IPS DF 19.7 (cell line): ENCODE measurements at places on chromosomes 7 and 10.
A peak's percentile ranks its signal among the peaks of the same experiment; 100 is the strongest.

DNA sequence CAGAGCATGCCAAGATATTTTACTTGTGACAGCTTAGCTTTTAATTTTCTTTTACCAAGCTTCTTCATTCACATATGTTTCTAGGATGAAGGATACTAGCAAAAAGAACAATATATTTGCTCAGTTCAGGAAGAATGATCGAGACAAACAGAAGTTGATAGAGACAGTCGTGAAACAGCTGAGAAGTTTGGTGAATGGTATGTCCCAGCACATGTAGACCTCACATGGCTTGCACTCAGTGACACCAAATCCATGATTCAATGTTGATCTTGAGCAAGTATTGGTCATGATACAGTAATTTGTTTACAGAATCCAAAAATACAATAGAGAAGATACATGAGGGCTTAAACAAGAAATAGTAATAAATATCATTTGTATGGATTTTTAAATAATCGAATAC lies 2.5 kb upstream of the CYP26C1 start:
- no peak for DNase-seq

DNA sequence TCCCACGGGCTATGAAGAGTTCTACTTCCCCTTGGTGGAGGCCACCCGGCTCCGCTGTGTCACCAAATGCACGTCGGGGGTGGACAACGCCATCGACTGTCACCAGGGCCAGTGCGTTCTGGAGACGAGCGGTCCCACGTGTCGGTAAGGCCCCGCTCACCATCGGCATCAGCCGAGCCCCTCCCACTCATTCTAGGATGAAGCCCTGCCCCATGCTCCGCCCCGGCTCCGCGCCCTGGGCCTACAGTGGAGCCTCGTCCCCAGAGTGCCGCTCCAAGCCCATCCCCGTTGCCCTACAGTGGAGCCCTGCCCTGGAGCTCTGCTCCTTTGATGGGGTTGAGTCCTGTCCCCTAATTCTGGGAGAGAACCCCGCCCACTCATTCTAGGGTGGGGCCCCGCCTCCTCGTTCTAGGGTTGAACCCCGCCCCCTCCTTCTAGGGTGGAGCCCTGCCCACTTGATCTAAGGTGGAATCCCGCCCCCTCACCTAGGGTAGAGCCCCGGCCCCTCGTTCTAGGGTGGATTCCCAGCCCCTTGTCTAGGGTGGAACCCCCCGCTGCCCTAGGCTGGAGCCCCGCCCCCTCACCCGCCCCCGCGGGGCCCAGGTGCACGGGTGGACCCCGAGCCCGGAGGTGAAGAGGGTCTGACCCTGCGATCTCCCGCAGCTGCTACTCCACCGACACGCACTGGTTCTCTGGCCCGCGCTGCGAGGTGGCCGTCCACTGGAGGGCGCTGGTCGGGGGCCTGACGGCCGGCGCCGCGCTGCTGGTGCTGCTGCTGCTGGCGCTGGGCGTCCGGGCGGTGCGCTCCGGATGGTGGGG lies 3.4 kb upstream of the MUC12 start:
- peak; percentile 88 for DNase-seq

DNA sequence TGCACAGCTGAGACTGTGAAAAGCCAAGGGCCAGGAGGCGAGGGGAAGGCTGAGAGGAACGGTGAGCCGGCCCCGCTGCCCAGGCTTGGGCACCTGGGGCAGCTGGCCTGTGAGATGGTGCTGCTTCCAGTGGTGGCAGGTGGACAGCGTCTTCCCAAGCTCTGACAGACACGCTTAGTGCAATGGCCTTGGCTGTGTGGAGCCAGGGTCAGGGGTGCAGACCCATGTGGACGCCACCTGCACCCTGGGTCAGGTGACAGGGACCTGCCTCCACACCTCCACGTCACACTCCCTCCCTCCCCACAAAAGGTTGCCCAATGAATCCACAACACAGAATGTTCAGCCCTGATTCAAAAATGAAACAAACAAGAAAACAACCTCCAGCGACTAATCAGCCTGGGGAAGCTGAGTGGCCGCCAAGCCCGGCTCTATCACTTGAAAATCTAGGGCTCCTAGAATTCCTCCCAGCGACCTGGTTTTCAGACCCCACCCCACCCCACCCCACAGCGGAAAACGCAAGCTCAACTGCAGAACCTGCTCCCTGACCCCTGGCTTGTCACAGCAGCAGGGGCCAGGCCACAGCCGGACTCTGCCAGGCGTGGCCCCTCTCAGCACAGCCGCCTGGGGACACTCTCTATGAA lies 54.3 kb downstream of the PRKAG2 start:
- no peak for DNase-seq

DNA sequence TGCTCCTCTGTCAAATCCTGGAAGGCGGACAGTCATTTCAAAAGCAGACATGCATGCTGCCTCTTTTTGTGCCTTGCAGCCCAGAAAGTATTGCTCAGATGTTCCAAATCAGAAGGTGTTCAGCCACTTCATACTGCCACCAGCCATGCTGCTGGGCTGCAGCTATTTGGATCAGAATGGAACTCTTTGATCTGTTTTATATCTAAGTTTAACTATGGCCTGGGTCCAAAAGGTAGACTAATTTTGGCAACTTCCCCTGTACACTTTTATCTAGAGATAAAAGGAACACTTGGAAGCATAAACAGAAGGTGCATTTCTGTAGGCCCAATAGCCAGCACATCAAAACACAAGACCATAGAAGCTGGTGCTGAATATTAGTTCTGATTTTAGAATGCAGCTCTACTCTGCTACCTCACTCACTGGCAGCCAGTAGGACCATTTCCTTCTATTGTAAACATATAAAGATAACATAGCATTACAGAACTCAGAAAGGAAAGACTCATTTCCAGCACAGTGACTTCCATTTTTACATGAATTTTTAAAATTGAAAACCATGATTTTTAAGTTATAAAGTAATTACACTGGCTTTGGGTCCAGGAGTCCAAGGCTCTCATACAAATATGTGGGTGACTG lies 143.1 kb upstream of the CAV2 start:
- no peak for DNase-seq

DNA sequence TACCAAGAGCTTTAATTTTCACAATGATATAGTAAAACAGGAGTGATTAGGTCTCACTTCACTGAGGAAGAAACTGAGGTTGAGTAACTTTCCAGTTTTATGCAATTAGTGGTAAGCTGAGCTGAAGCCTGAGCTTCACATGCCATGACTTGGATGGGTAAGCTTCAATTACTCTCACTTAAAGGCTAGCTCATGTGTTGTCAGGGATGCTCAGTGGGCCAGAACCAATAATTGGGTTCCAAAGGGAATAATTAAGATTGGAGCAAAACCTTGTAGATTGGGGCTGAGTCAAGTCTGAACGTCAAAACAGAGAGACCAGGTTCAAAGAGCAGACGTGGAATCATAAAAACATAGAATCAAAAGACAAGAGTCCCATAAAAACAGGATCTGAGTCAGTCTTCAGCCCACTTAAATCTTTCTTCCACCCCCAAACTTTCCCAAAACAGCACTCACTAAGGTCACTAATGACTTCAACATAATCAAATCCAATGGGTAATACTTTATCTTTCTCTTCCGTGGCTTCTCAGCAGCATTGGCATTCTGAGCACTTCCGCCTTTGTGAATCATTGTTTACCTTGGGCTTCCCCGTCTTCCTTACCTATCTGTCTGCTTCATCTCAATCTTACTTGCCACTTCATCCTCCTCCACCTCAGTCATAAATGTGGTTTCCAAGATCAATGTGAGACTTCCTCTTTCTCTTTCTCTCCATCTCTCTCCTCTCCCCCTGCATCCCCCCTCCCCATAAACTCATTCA lies 23.0 kb upstream of the EGFR start:
- DNase-seq = no peak

- DNase-seq = no peak
These were observed 157.2 kb downstream of the ARHGAP12 start for GRCh38 chr10:31771331-31771831.

DNA sequence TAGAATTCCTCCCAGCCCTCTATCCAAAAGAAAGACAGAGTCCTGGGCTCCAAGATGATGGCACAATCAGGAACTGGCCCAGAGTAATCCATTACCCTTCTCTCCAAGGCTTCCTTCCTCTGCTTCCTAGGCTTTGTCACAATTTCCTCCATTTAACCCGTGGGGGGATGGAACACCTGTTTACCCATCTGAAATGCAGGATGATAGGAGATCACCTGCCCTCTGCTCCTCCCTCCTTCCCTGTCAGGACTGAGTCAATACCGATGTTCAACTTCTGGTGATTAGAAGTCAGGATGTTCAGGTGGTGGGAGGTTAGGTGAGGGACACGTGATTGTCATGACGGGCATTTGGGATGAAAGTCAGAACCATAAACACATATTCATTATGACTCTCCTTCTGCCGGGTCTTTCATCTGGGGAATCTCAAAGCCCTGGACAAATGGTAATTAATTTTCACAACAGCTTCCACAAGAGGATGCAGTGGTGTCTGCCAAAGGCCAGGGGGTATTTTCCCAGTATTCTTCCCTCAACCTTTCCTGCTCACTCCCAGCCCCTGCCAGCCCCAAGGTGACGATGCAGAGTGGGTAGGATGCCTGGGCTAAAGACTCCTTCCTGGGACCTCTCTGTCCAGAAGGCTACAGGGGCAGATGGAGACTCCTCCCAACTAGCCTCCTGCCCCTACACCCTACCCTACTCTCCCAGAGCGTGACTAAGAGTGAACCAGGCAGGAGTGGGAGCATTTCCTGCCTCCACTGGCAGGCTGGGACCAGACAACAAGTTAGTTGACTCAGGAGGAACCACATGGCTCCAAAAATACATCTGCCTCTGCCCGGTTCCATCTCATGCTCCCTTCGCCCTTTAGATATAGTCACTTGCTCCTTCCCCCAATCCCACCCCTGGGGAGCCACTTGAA lies 27.9 kb downstream of the DUSP5 start:
- DNase-seq = no peak

- no peak for DNase-seq
These were observed 991 bp upstream of the DLD start for GRCh38 chr7:107889992-107890391.

DNA sequence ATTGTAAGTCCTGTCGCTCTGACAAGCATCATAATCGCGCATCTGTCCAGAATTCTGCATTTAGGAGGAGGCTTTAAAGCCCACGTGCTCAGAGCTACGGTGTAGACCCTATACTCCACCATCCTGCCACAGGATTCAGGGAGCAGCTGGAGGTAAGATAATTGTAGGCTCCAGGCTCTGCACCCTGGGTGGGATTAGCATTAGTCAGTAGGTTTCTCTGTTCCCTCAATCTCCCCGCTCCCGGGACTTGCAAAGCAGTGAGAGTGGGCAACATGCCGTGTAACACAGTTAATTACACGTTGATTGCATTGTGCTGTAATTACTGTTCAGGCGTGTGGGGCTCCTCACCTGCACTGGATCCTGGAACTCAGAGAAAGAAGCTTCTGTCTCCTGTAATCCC lies 89.3 kb upstream of the CUX1 start:
- no peak for DNase-seq

GRCh38 chr10:114363745-114364454 lies 40.4 kb downstream of the AFAP1L2 start:
- no peak for DNase-seq

GRCh38 chr7:34104992-34105391 lies 199.7 kb downstream of the BMPER start:
- no peak for DNase-seq

DNA sequence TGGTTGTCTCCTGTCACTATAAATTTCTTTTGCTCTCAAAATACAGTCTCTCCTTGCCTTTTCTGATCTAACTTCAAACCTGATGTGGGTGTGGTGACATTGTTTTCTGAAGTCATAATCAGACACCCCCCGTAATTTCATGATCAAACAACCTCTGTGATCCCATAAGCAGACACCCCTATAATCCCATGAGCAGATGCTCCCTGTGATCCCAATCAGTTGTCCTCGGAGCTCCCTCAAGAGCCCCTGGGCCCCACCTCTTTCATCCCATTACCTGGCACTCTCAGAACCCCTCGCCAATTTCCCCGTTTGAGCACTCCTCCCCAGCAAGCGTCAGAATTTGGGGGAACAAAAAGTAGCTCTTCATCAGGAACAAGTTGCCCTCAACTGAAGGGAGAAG lies 246.3 kb upstream of the FZD8 start:
- DNase-seq = no peak

GRCh38 chr10:133070405-133070804 lies 17.3 kb upstream of the ADGRA1 start:
- DNase-seq = no peak

DNA sequence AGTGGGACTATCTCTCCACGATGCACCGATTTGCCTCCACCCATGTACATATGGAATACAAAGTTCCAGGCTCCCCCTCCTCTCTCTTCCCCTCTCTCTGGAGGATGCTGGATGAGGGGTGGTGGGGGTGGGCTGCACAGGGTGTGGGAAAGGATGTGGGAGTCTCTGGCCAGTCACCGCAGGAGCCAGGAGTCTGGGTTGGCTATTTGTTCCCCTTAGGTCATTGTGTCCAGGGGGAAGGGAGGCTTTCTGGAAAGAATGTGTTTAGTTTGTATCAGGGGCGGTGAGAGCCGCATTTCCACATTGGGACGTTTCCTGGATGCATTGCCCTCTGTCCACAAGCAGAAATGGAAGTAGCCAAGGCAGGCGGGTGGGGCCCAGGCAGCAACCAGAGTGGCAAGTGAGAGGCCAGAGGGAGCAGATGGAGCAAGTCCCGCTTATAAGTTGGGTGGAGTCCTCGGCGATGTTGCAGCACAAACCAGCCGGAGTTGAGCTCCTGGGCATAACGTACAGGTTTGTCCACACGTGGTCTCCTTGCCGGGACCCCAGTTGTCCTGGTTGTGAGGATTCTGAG lies 63.3 kb downstream of the ZNF777 start:
- no peak for DNase-seq

DNA sequence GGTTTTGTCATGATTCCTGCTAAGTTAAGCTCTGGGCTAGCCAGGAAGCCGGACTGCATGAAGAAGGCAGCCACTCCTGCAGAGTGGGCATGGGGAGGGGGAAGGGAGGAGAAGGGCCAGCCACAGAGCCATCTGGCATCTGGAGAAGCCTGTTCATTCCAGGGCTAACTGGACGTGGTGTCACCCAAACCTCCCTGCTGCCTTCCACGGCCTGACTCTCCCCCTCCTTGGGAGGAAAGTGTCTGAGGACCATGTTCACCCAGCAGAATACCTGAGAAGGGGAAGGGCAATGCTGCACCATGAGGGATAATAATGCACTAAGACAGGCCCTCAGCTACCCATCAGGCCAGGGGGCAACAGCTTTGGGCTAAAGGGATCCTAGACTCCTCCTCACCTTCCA lies 15.4 kb downstream of the AQP1 start:
- no peak for DNase-seq

DNA sequence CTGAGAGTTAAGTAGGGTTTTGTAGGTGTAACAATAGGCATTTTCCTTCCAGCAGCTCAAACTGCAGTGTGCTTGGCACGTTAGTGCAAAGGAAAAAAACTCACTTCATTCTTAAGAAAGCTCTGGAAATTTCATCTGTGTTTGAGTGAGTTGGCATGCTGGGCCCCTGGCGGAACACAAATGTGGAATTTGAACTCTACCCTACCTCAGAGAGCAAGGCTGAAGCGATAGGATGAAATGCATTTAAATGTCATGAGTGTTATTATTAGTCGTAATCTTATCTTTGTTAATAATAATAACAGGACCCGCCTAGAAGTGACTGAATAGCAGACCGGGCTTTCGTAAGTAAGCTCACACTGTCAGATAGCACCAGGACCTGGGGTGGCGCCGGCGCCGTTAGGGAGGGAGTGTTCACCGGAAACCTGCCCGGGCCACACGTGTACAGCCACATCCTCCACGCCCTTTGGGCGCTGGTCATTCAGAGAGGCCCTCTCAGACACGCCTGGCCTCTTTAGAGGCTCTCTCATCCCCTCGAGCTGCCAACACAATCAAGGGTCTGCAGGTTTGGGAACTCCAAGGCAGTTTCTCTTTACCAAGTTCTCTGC lies 63.5 kb downstream of the GRK5 start:
- DNase-seq = no peak
